ENCODE measurements at places on chromosomes 12 and 14.
A peak's percentile ranks its signal among the peaks of the same experiment; 100 is the strongest.

DNA sequence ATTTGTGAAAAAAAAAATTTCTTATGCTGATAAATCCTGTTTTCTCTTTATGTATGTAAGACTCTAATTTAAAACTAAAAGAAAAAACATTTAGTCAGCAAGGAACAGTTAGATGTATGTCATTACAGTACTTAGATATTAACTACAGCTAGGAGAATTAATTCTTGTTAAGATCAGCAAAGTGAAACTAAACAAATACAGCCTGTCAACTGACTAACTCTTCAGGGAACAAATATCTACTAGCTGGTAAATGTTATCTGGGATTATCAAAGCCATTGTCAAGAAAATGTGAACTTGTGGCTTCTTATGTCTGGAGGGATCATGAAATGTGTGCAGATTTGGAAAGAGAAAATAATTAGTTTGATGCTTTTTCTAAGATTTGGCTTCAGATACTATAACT, 27.5 kb downstream of the MGAT4C start:
- no peak for DNase-seq

GRCh38 chr12:40957417-40957816, 230.7 kb upstream of the PDZRN4 start:
- DNase-seq, result no peak

DNA sequence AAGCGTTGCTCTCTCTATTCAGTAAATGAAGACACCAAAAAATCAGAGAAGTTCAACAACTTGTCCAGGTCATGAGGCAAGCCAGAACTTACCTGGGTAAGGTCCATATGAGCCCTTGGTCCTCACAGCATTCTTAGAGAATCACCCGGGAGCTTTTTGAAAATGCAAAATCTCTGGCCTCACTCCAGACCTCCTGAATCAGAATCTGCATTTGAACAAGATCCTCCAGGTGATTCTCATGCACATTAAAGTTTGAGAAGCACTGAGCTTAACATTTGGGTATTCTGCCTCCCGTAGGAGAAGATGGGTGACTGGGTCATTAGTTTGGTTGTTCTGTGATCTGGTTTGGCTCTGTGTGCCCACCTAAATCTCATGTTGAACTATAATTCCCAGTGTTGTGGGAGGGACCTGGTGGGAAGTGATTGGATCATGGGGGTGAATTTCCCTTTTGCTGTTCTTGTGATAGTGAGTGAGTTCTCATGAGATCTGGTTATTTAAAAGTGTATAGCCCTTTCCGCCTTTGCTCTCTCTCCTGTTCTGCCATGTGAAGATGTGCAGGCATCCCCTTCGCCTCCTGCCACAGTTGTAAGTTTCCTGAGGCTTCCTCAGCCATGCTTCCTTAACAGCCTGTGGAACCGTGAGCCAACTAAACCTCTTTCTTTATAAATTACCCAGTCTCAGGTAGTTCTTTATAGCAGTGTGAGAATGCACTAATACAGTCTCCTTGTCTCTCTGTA, 221.2 kb downstream of the RAD51B start:
- no peak for DNase-seq

GRCh38 chr12:70583251-70583650, 54.0 kb downstream of the PTPRB start:
- DNase-seq, result no peak

- DNase-seq, result no peak
Measured at GRCh38 chr12:51601241-51601640, 10.2 kb downstream of the SCN8A start.

- DNase-seq, result no peak
Measured at GRCh38 chr12:93829016-93829415, 151.8 kb downstream of the CRADD start.

DNA sequence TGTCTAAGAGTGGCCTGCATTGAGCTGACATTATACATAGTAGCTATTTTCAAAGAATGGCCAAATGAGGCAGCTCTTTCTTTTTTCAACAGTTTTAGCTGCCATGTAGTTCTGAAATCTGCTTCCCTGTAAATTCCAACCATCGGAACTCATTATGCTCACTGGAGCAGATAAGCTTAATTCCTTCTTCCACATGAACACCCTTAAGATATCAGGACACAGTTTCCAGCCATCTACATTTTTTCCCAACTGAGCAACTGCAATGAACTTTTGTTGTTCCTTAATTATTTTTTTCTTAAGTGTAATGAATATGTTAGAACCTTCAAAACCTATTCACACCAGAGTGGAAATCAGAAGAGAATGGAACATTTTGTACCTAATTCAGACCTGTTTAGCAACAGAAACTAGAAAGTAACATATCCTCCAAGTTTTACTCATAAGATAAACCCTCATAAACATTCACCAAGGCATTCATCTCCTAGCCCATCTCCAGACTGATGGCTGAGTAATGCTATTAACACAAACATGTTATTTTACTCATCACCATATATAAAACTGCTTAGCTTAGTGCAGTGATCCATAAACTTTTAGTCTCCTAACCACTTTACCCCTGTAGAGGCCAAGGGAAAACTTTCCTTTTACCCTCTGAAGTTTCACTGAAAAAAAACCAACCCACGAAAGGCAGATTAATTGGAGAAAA, 296.1 kb upstream of the SYT1 start:
- DNase-seq, result no peak

DNA sequence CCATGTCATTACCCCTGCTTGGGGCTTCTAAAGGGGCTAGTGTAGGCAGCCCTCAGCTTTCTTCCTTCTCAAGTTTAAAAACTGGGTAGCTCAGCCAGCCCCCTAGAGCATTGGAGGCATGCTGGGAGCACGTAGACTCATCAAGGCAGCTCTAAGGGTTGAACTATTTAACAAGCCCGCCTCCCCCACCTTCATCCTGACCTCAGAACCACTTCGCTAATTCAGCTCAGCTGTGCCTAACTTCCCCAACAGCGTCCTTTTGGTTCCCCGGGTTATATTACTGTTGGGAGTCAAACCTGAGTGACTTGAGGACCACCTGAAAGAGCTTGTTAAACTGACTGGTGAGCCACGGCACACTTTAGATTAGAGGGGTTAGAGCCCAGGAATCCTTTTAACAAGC, 30.1 kb downstream of the MAX start:
- no peak for DNase-seq

GRCh38 chr12:7905071-7905470, 30.9 kb downstream of the SLC2A3 start:
- no peak for DNase-seq

DNA sequence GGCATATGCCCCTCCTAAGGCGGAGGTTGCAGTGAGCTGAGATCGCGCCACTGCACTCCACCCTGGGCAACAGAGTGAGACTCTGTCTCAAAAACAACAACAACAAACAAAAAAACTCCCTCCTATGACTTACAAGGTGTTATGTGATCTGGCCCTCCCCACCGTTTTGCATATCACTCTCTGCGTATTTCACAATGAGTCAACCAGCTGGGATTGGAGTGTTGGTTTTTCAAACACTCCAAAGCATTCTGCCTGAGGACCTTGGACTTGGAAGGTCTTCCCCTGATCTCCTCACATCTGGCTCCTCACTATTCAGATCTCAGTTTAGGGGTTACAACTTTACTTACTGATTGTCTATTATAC, 14.0 kb downstream of the MANSC1 start:
- no peak for DNase-seq

- peak; percentile 96 for DNase-seq
Measured at GRCh38 chr14:49892636-49893308, at the start of gene ARF6. Gene ARF6, plus strand, starts transcription at chr14:49893082. Its CDS starts 655 bp downstream, at chr14:49893737.

- peak; percentile 33 for DNase-seq
Measured at GRCh38 chr14:72810201-72810600, 83.7 kb downstream of the DPF3 start.

GRCh38 chr12:76047742-76048141, 16.2 kb upstream of the PHLDA1 start:
- no peak for DNase-seq

DNA sequence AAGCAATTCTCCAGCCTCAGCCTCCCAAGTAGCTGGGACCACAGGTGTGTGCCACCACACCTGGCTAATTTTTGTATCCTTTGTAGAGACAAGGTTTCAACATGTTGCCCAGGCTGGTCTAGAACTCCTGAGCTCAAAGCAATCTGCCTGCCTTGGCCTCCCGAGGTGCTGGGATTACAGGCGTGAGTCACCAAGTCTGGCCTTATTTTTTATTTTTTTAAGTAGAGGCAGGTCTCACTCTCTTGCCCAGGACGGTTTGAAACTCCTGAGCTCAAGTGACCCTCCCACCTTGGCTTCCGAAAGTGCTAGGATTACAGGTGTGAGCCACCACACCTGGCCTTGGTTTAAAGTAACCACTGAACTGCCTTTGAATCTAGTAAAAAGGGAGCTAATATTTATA, 56.8 kb downstream of the SPPL3 start:
- no peak for DNase-seq

DNA sequence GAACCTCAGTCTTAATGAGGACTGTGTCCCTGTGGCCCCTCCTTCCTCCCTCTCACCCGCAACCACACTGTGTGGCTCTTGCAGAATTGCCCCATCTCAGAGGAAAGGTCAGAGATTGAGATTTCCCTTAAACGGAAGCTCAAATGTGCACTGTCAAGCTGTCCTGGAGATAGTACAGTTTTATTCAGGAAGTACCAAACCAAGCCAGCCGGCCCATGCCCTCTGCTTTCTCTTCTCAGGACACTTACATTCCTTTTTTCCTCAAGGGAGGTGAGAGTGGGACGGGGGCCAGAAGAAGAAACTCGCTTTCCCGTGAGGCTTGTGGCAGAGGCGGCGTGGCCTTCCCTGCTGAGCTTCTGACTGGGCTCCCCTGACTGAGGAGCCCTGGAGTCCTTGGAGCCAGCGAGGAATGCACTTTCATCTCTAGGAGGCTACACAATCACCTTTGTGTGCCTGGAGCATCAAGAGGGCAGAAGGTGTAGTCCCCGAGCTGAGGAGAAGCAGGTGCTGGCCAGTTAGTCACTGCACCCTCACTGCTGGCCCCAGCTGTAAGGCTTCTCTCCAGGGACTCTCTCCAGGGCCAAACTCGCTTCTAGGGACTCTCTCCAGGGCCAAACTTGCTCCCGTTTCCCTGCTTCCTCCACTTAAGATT, 24.1 kb upstream of the ATP2A2 start:
- DNase-seq, result no peak

GRCh38 chr14:102154821-102155549, 15.3 kb downstream of the WDR20 start:
- DNase-seq, result no peak

- no peak for DNase-seq
Measured at GRCh38 chr14:95469134-95469481, 47.3 kb downstream of the SYNE3 start.

GRCh38 chr12:123043536-123044001, 63.1 kb downstream of the ARL6IP4 start:
- peak; percentile 77 for DNase-seq

DNA sequence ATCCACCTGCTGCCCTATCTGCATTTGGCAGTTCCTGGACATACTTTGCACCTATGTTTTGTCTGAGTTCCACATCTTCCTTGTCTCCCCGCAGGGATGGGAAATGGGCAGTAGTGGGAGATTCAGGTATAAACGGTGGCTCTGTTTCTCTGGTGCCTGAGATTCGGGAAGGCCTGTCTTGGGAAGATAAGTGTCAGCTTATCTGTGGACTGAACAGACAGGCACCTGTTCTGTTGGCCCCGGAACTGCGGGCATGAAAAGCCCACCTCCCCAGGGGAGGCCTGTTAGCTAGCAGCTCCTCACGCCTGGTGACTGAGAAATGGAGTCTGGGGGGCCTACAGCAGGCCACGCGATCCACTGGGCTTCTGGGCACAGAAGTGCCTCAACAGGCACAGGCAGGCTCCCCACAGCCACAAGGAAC, 5.8 kb downstream of the PHB2 start:
- DNase-seq, result no peak

- no peak for DNase-seq
Measured at GRCh38 chr14:50025073-50025472, 91.3 kb downstream of the VCPKMT start.

- DNase-seq, result no peak
Measured at GRCh38 chr12:27163048-27163715, 80.8 kb upstream of the C12orf71 start.

DNA sequence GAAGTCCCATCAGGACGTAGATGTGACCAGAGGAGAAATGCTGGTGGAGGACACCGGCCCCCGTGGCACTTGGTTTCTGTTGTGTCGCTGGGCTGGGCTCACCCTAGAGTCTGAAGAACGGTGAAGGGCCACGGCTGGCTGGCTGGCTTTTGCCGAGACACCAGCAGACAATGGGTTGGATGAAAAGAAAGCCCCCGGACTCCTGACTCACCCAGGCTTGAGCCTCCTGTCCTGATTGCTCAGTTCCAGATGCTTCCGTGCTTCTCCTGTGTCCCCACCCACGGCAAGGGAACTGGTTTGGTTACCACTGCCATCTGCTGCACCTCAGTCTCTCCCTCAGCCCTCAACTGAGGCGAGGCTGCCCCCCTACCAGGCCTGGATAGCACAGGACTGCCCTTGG, 10.4 kb upstream of the ENDOU start:
- DNase-seq, result no peak

DNA sequence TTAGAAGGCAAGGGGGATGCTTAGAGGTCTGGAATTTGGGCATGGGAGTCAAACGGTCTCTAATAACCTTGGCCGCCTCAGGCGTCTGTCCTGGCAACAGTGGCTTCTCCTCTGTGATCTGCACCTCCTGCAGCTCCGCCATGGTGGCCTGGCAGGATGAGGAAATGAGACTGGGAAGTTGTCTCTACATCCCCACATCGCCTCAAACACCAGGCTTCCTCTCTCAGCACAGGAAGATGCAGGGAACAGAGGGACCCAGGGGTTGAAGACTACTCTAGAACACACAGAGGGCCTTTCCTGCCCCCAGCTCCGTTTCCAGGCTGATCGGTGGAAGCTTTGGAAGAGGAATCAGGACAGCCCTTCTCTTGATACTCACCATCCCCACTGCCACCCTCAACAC, 1.7 kb downstream of the NDRG2 start:
- no peak for DNase-seq

DNA sequence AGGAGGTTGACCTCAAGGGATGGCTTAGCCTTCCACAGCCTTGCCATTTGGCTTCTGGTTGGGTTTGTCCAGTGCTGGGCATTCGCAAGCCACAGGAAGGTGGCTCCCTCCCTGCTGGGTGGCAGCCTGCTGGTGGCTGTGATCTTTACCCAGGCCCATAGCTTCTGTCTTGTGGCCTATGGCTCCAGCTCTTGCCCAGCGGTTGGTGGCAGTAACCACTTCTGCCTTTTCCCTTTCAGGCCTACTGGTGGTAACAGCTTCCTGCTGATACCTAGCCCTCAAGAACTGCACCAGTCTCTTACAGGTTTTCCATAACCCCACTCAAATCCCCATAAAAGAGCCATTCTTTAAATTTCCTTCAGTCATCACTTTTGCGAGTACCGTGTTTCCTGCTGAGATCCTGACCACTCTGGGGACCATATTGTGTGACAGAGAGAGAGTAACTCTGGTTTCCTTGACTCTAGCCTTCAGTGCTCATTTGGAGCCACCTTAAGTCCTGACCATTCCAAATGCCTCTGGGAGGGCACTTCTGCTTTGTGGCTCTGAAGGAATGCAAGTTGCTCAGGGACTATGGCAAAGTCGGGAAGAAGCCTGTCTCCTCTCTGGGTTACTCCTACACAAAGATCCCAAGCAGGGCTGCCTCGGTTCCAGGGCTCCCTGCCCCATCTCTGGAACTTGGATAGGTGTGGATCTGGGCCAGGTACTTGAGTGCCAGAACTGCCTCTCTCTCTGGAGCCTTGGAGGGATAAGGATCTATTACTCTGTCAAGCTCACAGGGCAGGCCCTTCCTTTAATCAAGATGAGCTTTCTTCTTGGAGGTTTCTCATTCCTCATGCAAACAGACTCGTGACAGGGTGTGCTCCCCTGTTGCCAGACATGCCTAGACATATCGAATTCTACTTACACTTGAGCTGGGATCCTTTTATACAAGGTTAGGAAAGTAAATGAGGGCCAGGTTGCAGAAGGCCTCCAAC, 2.9 kb upstream of the NYNRIN start:
- no peak for DNase-seq

All from CD4-positive, alpha-beta T cell treated with Interleukin-6 at 100 ng/mL for 8 hours (primary cell).